ENCODE measurements at places on chromosomes 16 and 17.

DNA sequence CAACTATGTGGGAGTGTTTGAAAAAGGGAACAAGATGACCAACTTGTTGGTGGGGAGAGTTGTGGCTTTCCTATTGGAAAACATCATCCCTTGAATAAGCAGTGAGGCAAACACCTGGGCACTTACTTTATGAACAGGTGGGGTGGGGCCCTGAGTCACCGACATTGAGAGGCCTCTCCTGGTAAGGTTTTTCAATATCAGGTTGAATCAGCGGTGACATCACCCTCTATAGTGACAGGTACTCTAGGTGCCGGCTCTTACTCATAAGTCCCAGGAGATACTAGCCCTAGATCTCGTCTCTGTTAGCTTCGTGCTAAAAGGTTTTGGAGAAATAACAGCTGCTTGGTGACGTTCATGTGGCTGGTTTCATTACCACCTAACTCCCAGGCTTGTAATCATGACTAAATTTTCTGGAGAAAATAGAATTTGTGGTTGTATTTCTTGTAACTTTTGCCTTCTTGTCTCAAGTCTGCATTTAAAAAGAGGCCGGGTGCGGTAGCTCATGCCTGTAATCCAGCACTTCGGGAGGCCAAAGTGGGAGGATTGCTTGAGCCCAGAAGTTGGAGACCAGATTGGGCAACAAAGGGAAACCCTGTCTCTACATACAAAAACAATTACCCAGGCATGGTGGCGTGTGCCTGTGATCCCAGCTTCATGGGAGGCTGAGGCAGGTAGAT, 19.3 kb downstream of the CDH1 start:
- DNase-seq = peak; percentile 92

DNA sequence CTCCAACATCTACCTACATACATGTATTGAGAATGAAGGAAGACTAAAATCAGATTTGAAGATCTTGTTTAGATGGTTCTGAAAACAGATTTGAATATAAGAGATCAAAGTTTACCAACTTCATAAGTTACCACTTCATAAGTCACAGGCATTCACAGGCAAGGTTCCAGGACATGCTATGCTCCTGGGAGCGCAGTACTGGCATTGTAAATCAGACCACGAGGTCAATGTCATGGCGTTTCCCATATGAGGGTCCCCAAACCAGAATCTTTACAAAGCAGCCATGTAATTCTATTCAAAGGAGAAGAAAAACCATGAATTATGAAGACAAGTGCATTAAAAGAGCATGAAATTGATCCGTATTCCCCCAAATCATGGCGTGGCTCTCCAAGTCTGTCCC, 3.0 kb downstream of the CDH11 start:
- no peak for DNase-seq

- DNase-seq = no peak
Observed at GRCh38 chr16:75514296-75514695, 19.1 kb upstream of the CHST6 start.

GRCh38 chr17:34850023-34850422, 111.2 kb downstream of the CCT6B start:
- DNase-seq = no peak

GRCh38 chr17:41724476-41725050, 9.9 kb downstream of the HAP1 start:
- DNase-seq = no peak

GRCh38 chr16:74825941-74826340, 51.3 kb upstream of the FA2H start:
- DNase-seq = no peak

- no peak for DNase-seq
Observed at GRCh38 chr17:34363183-34363661, at the start of gene CCL1. CCL1 (minus strand) TSS chr17:34363233; CDS start chr17:34363161, 72 bp downstream.

All from activated CD8-positive, alpha-beta T cell treated with anti-CD3 and anti-CD28 coated beads for 36 hours (primary cell).